Inflammatory macrophage (primary cell): ENCODE measurements at places on chromosomes 2 and 18.

DNA sequence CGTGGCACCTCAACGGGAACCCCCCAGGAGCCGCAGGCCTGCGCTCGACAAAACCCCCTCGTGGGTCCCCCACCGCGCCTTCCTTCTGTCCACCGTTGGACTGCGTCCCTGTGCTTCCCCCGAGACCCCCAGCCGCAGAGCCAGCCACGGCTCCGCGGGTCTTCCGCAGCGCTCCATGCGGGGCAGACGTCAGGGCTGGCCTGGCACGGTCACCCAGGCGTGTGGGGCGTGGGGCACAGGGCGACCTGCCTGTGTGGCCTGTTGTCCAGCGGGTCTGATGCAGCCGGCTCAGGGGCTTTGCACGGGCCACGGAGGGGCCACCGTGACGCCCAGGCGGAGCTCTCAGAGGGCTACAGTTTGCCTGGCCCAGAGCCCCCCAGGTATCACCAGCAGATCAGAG lies 11.0 kb downstream of the NFATC1 start:
- no peak for DNase-seq

DNA sequence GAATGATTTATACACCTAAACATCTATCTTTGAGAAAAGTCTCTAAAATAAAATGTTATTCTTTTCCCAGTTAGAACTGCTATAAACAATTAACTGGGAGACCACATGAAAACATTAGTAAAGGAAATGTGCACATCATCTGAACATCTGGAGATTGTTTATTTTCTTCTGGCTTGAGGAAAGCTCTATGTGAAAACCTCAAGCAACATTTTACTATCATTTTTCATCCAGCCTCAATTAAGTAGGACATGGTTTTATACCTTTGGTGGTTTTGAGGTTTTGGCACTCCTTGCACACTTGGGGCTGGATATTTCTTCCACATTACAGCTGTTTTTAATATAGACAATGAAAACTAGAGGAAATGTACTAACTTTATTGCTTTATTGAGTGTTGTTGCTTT lies 609.5 kb upstream of the SLC8A1 start:
- DNase-seq = no peak

GRCh38 chr2:60882971-60883753 lies 1.8 kb downstream of the REL start:
- peak; percentile 86 for DNase-seq

DNA sequence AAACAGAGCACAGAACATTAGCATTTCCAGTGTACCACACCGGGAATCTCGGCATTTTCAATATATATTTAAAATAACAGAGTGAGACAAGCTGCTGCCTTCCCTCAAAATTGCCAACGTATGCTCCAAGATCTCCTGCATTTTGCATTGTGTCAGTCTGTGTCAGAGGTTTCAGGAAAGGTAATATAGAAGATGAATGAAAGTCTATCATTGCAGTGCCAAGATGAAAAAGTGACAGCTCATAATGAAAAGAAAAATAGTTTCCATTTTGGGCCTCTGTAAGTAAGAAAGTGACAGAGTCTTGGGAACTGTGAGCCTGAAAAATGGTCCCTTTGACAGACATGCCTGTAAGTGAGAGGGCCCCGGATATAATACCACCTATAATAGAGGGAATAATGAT lies 297.8 kb upstream of the PIK3C3 start:
- DNase-seq = no peak
